Stimulated activated CD4-positive, alpha-beta T cell treated with anti-CD3 and anti-CD28 coated beads, Interleukin-2, amount 100 ng/mL, for 24 hours (primary cell): ENCODE measurements at places on chromosomes 1 and 21.

GRCh38 chr1:10651389-10651766, 145.1 kb downstream of the CASZ1 start:
- DNase-seq = no peak

DNA sequence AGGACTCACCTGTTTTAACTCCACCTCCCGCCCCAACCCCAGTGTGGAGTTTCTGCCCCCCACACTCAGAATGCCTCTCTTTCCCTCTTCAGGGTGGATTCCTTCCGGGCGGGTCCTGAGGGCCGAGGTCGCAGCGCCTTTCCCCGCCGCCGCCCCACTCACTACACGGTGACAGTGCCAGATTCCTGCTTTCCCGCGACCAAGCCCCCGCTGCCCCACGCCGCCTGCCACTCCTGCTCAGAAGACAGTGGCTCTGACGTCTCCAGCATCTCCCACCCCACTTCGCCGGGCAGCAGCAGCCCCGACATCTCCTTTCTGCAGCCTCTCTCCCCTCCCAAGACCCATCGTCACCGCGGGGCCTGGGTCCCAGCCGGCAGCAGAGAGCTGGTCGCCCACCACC, 16.7 kb downstream of the INAVA start:
- no peak for DNase-seq

- DNase-seq = no peak
Observed at GRCh38 chr1:37288900-37289299, 185.5 kb upstream of the ZC3H12A start.

DNA sequence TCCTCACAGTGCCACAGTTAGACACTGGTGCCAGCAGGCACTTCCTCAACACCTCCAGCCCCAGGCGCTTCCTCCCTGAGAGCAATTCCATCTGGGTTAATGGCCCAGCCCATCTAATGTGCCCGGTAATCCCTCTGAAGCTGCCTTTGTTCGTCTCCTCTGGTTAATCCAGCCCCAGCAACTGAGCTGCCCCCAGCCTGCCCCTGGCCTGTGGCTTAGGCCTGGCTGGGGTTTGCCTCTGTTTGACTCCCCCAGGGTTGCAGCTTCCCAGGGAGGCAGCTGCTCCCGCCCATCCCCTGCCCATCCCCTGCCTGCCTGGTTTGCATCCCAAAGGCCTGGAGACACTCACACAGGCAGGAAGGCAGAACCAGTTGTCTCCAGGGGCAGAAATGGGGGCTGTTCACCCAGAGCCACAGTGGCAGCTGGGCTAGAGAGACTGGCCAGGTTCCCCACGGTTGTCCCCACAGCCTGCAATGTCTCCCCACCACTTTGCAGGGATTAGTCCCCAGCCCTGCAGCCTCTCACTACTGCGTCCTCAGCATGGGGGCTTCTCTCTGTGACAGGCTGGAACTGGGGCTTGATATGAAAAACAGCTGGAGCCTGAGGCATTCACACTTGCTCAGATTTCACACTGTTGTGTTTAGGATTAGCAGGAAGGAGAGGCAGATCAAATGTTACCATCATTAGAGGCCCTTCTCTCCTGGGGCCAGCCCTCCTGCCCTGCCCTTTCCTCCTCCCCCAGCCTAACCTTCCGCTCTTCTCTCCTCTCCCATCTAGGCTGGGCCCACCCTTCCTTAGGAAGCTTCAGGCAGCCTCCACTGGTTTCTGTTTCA, 120.2 kb downstream of the TLR5 start:
- DNase-seq = no peak

- DNase-seq = no peak
Observed at GRCh38 chr1:205543351-205544301, 39.2 kb downstream of the CDK18 start.

DNA sequence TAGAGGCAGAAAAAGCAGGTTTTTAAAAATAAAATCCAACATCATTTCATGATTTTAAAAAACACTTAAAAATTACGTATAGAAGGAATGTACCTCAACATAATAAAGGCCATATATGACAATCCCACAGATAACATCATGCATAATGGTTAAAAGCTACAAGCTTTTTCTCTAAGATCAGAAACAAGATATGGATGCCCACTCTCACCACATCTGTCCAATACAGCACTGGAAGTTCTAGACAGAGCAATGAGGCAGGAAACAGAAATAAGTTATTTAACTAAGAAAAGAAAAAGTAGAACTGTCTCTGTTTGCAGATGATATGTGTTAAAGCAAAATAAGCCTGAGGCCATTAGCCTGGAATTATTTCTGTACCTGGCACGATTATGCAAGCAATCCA, 96.3 kb downstream of the UCHL5 start:
- DNase-seq = no peak

DNA sequence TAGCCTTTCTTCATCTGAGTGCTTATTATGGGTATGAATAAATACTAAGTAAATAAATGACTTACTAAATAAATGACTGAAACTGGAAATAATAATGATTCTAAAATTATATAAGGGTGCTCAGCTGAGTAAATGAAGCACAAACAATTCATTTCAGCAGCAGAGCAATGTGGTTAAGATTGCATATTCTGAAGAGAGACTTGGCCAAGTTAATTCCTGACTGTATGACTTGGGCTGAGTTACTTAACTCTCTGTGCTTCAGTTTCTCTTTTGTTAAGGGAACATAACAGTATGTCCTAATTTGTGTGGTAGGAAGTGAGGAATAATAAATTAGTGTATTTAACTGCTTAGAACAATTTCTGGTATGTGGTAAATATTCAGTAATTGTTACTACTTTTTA, 19.1 kb downstream of the AGL start:
- DNase-seq = no peak

DNA sequence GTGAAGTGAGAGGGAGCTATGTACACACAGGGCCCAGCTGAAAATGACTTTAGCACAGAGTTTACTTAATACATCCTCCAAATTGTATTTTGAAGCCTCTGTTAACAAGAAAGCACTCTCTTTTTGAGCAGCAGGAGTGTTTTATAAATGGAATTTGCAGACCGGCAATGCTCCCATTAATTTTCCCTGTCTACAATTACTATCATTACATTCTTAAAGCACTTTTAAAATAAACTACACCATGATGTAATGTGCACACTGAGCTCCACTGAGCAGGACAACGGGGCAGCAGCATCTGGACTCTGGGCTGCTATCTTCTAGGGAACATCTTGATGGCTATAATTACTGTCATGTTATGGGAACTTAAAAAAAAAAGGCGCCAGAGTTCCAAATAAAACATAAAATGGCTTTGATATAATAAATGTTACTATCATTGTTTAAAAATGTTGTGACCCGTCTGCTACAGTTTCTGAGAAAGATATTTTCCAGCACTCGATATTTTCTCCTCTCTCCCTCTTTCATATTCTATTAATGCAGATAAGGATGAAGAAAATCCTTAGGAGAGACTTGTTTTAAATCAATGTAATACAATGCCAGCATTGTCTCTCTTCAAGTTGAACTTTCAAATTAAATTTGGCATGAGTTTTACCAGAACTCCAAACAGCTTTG, 150.9 kb downstream of the HLX start:
- no peak for DNase-seq

DNA sequence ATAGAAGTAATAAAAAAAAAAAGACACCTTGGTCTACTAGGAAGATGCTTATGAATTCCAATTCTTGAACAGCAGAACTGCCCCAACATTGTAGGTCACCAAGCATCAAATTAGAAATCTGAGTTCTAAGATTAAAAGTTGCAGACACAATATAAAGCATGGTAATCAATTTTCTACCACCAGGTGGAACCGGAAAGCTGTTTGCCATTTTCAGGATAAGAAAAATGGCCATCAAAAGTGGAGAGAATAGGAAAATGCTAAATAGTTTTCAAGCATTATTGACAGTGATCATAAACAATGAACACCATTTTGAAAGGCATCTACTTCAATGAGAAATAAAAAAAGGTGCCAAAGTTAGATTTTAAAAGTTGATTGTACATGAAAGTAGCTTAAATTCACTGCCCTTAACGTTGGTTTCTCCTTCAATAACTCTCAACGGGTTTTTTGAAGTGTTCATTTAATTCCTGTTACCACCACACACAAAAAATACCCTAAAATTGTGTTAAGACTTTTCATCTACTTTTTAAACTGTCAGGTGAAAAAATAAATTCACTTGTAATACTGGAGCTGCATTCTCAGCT, 252.9 kb downstream of the KCNT2 start:
- DNase-seq = no peak

DNA sequence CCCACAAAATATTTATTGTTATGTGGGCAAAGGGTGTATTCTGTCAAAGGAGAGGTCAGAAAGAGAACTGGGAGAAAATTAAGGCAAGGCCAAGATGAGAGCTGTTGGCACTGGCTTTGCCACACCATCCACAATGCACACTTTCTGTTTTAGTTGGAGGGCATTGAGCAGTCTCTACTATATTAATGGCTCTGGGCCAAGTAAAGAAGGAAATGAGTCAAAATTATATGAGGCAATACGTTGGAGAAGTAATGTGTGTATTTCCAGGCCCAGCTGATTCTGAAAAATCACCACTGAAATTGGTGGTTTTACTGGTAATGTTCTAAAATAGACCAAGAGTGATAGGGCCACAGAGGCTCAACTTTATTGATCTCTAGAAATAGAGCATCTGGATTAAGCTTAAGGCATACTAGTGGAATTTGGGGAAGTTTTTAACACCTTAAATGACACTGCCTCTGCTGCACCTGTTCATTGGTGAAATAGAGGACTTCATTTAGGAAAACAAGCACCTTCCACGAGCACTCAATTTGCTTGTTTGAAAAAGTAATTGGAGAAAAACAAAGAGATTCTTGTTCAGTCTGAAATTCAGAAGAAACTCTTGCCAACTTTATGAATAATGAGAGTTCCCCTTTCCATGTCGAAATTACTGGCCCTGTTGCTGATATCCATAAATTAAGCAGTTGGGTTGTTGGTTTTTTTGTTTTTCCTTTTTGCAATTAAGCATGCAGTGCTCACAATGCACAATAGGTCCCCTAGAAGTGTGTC, 424.9 kb downstream of the ADGRL2 start:
- no peak for DNase-seq

DNA sequence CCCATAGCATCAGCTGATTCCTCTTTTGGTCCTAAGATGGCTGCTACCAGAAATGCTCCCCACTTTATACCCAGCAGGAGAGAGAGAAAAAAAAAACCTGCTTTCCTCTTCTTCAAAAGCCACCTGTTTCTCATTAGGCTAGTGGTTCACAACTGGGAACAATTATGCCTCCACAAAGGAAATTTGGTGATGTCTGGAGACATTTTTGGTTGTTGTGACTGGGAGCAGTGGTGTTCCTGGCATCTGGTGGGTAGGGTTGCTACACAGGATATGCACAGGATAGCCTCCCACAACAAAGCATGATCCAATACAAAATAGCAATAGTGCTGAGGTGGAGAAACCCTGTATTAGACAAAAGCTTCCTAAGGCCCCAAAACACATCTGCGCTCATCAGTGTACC, 38.5 kb upstream of the SGIP1 start:
- DNase-seq = no peak

DNA sequence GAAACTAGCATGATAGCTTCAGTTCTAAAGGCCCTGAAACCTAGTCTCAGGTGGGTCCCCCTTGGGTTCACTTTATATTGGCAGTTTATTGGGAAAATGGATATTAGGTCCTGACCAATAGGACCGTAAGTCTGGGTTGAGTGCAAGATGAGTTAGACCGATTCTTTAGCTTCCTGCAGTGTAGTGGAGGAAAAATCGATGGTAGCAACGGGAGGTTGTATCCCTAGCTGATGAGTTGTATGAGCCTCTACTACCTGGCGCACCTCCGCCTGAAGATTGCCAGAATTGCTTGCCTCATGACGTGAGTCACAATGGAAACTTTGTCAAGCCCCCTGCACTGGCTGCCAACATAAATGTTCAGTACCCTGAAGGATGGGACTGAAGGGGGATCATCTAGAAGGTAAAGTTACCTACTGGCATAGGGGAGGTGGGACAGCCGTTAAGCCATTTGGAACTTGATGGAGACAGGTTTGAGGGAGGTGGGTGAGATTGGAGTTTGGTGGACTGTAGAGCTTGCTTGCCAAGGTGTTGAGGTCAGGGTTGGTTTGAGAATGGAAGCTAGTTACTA, 3.9 kb downstream of the RCC1 start:
- peak; percentile 50 for DNase-seq

DNA sequence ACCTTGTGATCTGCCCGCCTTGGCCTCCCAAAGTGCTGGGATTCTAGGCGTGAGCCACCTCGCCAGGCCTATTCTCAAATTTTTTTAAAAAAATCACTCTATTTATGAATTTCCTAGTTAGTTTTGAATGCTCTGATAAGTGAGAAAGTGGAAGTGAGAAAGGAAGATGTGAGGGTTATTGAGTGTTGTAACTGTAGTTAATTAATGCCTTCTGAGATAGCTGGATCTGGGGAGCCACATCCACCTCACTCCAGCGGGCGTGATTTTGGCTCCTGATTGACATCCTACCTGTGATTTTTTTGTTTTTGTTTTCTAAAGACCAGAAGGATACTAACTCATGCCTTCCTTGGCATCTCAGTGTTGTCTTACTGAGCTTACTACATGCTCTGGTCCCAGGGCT, 65.6 kb downstream of the ST3GAL3 start:
- DNase-seq = no peak

DNA sequence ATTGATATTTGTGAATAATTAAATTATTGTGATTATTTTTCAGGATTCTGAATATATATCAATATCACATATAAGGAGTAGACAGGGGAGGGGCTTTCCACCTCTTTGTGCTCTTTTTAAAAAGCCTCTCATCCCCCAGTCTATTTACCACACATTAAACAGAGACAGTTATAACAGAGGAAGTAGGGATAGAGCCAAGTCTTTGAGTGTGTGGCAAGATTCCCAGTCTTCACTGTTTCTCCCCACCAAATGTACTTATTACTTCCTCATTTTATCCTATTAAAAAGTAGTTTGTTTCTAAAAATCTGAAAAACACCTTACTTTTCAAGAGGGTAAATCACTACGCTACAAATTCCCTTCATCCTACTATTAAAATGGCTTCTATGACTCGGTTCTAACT, 46.7 kb downstream of the EPS15 start:
- DNase-seq = no peak

- DNase-seq = no peak
Observed at GRCh38 chr21:40613546-40614030, 233.4 kb downstream of the DSCAM start.

- no peak for DNase-seq
Observed at GRCh38 chr1:212309967-212310366, 24.8 kb downstream of the PPP2R5A start.

GRCh38 chr21:42058631-42059111, 12.4 kb upstream of the UMODL1 start:
- DNase-seq = no peak

DNA sequence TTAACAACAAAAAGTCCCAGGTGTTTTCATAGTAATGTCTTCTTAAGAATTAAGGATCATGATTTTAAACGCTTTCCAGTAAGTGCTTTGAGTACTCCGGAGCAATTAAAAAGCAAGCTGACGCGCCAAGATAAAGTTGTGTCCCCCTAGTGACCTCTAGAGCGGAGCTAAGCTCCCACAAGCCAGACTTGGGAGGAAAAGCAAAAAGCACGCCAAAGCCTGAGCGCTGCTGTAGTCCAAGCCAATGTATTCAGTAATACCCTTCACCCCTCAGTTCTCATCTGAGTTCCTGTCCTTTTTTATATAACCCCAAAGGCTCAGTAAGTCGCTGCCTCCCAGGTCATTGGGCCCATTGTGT, 3.5 kb upstream of the SLC44A5 start:
- DNase-seq = no peak
